NCI-H1417 treated with DMSO at 0.1 percent for 48 hours (cell line): ENCODE measurements at places on chromosomes 12 and 14.

GRCh38 chr12:25102402-25102801 is 92.6 kb downstream of the DNAI7 start:
- DNase-seq: no peak

DNA sequence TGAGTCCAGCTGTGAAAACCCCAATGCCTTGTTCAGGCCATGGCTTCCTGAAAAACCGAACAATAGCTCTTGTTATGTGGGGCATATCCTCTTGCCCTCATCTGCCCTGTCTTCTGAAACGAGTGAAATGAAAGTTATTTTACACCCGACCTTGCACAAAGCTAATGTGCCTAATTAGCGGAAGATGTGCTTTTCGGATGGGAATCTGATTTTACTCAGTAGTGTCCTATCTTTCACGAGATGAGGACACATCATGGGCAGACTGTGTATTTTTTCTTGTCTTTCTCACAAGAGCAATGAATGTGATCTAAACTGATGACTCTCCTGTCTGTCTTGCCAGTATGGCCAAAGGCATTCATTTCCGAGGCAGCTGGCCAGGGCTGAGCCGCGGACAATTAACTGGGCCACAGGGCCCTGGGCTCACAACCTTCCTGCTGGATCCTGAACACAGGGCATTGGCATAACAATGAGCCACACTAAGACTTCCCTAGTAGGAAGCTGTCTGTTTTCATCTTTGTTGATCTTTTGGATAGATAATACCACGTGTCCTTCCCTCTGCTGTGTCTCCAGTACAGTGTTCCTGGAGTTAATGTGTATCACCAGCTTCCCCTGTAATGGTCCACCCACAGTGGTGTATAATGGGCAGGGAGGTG is 86.0 kb upstream of the HIF1A start:
- no peak for DNase-seq

- no peak for DNase-seq
These were observed 31.0 kb downstream of the RNF34 start for GRCh38 chr12:121430833-121431415.

GRCh38 chr14:96676166-96676565 is 121.0 kb upstream of the VRK1 start:
- DNase-seq: no peak

DNA sequence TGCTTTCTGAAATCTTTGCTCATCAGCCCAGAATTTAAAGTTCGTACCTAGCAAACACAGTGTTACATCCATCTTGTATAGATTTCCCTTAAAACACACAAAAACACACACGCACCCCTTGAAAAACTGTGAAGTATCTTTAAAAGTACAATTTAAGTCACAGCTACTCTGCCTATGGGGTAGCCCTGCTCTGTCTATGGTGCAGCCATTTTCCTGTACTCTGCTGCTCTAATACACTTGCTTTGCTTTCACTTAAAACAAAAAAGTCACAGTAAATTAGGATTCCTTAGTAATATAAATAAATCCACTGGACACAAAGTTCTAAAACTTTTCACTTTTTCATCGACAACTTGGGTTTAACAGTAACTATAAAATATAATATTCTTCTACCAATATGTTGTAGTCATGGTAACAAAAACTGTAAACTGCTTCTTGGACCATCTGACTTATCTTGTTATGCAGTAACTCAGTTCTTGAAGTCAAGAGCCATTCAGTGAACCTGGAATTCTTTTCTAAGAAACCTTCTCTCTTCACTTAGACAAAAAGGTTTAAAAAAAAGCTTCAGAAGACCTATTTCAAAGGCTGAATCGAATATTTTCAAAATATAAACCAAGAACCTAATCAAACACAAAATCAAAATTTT is 63.5 kb downstream of the MED13L start:
- no peak for DNase-seq

DNA sequence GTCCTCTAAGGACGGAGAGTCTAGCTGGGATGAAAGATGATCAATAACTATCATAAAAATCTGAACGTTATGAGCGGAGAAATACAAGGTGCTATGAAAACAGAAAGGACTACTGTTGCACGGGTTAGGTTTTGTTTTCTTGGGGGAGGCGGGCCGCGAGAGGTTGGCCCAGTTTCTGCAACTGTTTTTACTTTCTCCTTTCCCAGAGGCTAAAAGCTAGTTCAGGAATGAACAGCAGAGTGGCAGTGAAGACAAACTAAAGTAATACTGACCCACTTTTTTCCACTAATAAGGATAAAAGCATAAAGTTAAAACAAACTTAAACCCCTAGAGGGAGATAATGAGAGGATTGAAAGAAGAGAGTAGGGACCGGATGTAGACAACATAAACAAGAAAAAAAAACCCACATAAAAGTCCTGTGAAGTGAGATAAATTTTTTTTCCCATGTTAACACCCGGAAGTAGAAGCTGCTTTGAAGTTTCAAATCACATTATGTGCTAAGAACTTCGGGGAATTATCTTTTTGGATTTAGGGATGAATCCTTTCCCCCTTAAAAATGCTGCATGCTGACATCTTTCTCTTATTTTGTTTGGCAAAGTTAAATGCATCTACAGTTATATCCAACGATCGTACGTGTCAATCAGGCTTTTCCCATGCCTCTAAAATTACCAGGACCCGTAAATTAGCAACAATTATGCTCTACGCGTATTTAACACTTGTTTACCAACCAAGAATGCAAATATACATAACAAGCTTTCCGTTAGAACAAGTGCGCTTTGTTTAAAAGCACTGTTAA is 1.0 kb upstream of the CDK17 start:
- DNase-seq: no peak

- DNase-seq: no peak
These were observed 17.1 kb downstream of the LUM start for GRCh38 chr12:91094032-91094662.

DNA sequence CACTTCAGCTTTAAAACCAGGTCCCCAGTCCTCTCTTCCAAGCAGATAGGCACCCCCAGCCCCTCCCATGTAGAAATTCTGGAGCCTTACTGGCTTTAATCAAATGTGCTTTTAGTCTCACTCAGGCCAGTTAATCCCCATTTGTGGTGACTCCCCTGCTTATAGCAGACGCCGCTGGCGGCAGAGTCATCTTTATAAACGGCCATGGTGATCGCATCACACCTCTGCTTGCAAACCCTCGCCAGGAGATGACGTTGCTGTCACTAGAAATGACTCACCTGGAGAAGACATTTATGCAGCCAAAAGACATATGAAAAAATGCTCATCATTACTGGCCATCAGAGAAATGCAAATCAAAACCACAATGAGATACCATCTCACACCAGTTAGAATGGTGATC is 369.3 kb downstream of the VRK1 start:
- DNase-seq: no peak

GRCh38 chr12:94750864-94751263 is 100.5 kb upstream of the TMCC3 start:
- DNase-seq: no peak

DNA sequence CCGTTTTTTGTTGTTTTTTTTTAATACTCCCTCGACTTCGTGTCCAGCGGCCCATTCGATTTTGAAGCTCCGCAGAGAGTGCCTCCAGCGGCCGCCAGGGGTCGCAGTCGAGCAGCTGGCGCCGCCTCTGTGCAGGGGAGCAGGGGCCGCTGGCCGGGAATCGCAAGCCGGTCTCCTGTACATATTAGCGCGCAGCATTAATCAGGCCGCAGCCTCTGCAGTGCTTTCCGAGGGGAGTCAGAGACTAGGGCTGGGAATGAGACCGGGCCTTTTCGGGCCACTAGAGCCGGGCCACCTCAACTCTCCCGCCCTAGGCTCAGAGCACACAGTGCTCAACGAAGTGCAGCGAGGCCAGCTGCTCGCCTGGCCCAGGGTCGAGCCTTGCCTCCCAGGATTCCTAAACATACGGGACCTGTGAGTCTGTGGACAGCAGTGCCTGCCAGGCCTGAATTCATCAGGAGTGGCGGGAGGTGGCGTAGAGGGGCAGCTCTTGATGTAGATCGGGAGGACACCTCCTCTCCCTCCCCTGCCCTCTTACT is 81.8 kb downstream of the EMP1 start:
- DNase-seq: no peak

DNA sequence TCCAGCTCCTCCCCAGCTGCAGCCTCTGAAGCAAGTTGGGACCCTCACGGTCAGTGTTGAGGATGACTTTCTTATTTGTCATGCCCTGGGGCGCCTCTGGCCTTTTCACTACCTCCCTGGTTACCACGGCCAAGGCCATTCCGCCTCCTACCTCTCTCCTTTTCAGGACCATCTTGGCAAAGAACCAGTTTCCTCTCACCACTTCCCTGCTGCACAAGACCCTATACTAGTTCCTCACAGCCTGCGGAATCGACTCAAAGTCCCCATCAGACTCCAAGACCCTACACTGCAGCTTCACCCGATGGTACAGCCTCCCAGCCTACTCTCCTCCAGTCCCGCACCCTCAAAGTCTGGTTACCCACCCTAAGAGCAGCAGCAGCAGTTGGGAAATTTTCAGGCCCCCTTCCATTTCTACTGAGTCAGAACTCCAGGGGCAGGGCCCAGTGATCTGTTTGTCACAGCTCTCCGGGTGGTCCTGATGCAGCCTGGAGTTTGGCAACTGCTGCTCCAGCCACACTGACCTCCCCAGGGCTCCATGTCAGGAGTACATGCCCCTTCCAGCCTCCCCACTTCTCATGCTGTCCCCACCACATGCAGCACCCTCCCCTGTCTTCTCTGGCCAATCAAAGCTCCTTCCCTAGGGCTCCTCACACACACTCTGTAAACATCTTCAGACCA is 5.4 kb downstream of the VWF start:
- DNase-seq: no peak

DNA sequence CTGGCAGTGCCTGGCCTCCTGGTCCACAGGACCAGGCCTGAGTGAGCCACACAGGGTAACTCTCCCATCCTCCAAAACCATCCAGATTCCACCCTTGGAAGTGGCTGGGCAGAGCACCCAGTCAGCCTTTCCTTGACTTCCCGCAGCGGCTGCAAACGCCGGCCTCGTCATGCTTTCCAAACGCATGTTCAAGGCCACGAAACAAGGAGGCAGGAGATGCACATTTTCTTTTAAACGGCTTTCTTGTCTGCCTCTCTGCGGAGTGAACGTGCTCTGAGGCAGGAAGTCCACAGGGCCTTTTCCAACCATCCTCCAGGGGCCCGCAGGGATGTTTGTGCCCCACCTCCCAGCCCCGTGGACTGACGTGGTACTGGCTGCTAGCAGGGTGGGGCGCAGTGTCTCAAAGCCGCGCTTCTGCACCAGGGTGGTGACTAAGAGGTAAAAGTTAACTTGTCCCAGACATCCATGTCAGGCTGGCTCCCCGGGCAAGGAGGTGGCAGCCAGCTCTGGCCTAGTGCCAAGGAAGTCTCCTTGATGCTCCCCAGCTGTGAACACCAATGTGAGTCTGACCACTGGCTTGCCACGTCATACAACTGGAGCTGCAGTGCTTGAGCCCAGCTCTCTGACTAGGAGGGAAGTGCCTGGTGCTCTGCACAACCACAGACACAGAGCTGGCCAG is 45.0 kb downstream of the KCNA5 start:
- DNase-seq: no peak

DNA sequence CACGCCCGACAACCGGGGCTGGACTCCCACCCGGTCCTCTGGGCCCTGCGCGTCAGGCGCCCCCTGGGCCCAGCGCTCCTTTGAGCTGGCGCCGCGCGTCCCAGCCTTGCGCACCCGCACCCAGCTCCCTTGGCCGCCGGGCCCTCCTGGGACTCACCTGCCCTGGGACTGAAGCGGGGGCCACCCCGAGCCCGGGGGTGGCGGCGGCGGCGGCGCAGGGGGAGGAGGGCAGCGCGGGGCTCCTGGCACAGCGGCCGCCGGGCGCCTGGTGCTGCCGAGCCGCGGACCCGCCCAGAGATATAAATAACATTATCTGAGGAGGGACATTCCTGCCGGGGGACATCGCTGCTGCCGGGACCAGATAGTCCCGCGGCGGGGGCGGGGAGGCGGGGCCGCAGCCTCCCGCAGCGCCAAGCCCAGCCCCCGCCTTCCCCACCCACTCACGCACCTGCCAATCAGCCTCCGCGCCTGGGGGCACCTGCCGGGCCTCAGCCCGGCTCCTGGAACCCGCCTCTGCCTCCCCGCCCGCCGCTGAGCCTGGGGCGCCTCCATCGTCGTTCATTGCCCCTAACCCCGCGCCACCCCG is at the start of gene SPTB:
Gene SPTB, minus strand, starts transcription at position 273 of the 586 bp plus-strand sequence. CDS start 56,813 bp downstream, outside the sequence.
- DNase-seq: no peak

DNA sequence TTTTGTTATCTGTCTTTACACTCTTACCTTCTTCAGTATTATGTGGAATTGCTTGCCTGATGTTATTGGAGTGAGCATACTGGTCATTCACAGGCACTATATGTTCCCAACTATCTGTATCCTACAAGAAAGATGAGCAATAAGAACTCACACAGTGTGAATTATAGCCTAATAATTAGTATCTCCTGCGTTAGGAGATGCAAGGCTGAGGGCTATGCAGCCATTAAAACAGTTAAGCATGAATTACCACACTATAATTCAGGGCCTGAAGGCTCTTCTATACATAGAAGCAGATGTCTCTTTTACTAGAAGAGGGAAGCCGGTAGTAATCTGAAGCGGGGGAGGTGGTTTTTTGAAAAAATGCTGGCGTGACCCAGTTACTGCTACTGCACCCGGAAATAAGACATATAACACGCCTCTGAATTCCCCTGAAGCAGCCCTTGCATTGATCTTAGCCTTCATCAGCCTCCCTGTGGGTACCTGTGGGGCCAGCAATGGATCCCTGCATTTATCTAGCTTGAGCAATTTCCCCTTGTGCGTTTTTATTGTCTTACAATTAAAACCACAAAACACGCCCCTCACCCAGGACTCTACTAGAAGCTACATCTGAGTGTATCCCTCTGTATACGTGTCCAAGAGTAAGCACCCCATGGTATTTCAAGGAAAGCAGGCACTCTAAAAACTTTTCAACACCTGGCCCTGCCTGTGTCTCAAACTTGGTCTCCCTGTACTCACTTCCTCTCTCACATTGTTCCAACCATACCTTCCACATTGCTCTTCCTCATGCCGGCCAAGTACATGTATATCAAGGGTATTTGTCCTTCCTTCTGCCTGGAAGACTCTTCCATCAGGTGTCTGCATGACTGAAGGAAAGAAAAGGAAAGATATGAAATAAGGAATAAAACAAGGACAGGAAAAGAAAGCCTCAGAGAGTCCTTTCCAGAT is 210.9 kb upstream of the ARID2 start:
- DNase-seq: no peak

GRCh38 chr14:62908506-62908905 is 136.8 kb downstream of the KCNH5 start:
- no peak for DNase-seq

DNA sequence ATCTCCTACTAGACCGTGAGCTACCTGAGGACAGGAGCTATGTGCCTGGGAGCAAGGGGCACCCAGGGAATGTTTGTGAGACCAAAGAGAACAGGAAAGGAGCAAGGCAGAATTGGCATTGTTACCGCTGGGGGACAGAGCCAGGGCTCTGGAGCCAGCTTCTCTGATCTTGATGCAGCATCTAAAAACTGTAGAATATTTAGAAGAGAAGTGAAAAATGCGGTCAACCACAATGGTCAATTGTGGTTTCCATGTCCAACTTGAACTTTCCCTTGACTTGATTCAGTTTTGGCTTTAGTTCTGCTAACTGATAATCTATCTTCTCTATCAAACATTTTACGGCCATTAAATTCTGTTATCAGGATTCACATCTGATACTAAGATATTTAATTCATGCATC is 201.2 kb downstream of the ANO4 start:
- DNase-seq: no peak

GRCh38 chr14:100692859-100693558 is 33.7 kb upstream of the DLK1 start:
- DNase-seq: no peak
